ENCODE measurements at places on chromosomes 5 and 9.
A peak's percentile ranks its signal among the peaks of the same experiment; 100 is the strongest.

DNA sequence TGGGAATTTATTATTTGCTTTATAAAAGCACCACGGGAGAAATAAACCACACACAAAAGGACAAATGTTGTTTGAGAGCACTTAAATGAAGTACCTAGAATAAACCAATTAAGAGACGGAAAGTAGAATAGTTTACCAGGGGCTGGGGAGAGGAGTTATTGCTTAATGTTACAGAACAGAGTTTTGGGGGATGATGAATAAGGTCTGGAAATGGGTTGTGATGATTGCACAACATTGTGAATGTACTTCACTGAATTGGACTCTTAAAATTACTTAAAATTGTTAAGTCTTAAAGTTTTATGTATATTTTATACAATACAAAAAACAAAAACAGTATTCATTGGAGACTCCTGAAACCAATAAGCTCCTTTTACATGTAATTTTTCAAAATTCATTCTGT, 1.5 kb downstream of the ZBTB43 start:
- DNase-seq: no peak

DNA sequence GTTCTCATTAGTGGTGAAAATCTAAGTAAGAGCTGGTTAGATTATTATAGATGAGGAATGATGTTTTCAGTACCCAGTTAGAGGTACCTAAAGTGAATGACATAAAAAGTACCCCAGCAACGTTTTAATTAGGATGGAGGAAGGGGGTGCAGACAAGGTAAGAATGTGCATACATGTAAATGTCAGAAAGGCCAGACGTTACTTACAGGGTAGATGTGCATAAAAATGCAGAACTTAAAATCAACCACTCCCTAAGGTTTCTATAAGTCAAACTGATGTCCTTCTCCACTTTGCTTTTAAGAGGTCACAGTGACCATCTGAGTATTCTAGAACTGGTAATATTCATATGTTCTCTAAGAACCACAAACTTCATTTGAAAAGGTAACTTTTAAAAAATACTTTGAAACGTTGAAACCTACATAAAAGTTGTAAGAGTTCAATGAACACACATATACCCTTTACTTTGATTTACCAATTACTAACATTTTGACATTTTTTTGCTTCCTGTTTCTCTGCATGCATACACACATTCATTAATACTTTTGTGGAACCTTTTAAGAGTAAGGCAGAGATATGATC, 18.8 kb downstream of the ACTL7A start:
- no peak for DNase-seq

GRCh38 chr5:143308731-143309130, 94.8 kb downstream of the NR3C1 start:
- no peak for DNase-seq

DNA sequence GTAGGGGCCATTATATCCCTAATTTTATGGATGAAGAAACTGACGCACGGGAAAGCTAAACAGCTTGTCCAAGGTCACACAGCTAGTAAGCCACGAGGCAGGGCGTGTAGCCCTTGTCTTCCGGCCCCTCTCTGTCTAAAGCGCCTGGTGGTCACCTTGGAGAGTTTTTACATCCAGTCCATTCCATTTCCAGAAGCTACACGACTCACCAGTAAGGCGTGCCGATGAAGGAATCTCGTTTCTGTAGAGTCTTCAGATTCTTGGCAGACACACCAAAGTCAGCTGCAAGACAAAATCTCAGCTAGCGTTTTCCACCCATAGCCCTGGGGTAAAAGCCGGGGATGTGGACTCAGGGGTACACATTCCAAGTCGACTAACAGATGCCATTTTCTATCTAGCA, 80.5 kb downstream of the STK10 start:
- DNase-seq: no peak

GRCh38 chr9:132630811-132631210, 39.0 kb downstream of the DDX31 start:
- no peak for DNase-seq

DNA sequence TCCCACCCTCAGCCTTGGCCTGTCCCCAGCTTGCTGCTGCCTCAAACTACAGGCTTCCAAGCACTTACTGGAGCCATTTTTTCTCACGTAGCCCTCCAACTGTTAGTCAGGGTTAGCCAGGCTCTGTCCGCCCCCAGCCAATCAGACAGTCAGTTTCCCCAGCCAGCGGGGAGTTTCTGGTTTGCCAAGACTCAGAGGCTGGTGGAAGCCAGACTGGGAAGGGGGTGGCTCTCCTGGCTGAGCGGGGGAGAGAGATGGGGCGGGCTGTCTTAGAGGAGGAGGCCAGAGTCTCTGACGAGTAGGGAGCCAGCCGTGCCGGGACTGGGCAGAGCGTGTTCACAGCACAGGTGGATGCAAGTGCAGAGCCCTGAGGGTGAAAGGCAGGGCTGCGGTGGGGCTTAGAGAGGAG, 15.3 kb downstream of the PROP1 start:
- DNase-seq: no peak

DNA sequence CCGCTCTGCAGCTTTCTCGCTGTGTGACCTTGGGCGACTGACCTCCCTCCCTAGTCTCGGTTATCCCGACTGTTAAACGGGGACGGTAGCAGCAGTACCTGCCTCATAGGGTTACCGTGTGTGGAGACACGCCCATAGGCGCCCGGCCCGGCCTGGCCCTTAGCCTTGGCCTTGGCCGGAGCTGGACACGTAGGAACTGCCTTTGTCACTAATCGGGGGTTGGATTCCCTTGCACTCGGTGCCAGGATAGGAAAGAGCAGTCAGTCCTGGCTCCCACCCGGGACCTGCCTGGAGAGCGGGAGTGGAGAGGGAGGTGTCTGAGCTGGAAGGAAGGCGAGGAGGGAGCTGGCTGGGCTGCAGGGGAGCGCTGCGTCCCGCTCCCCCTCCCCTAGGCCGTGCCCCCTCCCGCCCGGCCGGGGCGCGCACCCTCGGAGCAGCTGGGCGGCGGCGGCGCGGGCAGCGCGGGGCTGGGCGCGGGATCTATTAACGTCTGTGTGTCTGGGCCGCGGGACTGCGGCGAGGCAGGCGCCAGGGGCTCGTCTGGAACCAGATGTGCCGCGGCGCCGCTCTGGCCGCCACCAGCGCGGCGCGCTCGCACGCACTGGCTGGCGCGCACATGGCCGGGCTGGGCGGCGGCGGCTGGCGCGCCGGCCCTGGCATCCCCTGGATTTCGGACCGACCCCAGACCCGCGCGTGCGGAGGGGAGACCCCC, 31.7 kb downstream of the PRRX2 start:
- DNase-seq: peak; percentile 10

GRCh38 chr9:18928711-18929110, 104.3 kb downstream of the SAXO1 start:
- DNase-seq: no peak

DNA sequence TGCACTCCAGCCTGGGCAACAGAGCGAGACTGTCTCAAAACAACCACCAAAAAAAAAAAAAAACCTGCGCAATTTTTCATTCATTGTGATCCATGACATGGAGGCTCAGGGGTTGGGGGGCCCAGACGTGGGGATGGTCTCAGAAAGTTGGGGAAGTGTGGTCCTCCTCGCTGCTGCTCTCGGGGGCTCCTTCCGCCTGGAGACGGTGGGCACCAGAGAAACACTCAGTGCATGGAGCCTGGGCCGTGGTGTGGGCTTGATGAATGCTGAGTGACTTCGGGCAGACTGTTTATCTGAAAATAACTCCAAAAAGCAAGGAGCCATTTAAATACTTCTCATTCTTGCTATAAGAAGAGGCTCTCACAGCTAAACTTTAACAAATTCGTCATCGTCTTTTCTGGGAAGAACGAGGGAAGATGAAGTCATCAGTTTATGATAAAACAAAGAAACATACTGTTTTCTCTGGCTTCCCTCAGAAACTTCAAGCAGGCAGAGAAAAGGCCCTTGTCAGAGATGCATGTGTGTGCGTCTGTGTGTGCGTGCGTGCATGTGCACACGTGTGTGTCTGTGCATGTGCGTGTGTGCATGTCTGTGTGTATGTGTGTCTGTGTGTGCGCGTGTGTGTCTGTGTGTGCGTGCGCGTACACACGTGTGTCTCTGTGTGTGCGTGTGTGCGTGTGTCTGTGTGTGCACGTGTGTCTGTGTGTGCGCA, 35.0 kb downstream of the RASGEF1C start:
- DNase-seq: no peak
